ENCODE measurements at places on chromosomes 6 and 20.
A peak's percentile ranks its signal among the peaks of the same experiment; 100 is the strongest.

GRCh38 chr6:117481278-117481925 is 1.1 kb upstream of the DCBLD1 start:
- DNase-seq, result peak; percentile 44

DNA sequence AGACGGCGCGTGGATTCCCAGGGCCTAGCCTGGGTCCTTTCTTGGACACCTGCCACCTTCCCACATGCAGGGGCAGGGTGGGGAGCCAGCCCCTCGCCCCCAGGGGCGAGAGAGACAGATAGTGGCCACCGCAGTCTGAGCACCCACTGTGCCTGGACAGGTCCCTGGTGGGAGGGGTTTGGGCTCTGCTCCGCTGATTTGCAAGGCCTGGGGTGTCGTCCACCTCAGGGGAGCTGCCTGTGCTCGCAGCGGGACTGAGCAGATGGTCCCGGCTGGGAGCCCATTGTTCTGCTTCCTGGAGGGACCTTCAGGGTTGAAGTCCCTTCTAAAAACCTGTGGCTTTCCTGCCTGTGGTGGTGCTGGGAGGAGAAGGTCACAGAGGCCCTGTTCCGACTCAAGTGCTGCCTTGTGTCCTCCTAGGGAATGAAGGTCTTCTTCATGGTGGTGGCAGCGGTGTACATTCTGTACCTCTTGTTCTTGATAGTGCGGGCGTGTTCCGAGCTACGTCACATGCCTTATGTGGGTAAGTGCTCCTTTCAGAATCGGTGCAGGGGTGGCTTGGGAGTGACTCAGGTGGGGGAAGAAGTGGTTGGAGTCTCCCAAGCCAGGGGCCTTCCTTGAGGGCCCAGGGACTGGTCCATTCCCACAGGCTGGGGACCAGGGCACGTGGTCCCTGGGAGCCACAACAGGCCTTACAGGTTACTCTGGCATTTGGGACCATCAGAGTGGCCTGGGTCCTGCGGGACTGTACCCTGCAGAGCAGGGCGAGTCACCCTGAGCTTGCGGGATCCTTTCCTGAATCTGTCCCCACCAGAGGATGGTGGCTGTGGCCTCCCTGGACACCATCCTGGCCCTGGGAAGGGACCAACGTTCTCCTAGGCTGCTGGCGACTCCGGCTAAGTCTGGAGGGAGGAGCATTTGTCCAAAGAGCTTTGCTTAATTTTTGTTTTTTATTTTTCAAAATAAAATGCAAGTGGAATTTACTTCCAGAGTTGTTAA is 19.6 kb downstream of the DYNLT1 start:
- no peak for DNase-seq

GRCh38 chr6:86331919-86332318 is 605.4 kb upstream of the HTR1E start:
- no peak for DNase-seq

- DNase-seq, result no peak
These were observed 18.7 kb downstream of the PABPC1L start for GRCh38 chr20:44928595-44928994.

DNA sequence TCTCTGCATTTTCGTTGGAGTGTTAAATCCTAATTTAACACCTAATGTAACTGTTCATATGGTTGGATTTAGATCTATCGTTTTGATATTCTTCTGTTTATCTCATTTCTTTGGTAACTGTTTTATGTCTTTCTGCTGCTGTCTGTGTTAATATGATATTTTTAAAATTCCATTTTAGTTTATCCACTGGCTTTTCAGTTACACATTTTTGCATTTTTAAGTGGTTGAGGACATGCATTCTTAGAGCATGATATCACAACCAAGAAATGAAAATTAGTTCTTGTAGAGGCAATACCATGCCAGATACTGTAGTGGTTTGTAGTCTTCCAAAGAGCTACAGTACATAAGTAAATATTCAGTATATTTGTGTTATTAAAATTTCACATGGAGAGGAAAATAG is 58.6 kb downstream of the LIN28B start:
- no peak for DNase-seq

DNA sequence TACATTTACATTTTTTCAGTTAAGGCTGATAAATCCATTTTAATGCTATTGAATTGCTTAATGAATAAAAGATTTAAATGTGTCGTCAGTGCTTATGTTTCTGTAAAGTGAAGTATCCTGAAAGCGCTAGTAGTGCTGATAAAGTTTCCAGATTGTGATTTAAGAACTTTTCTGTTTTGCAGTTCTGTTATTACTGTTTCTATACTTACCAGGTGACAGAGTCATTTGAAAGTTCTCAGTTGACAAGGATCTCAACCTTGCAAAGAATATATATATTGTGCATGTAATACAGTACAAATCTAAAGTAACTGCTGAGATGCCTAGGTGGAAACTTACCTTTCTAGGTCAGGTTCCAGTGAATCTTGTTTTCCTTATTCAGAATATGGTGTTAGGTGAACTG is 201.8 kb downstream of the ARID1B start:
- DNase-seq, result no peak
